Stimulated activated CD4-positive, alpha-beta T cell treated with anti-CD3 and anti-CD28 coated beads, TNF-alpha, amount 100 ng/mL, for 1 hour (primary cell): ENCODE measurements at places on chromosomes 6 and 20.

- no peak for DNase-seq
Observed at GRCh38 chr6:5315881-5316280, 54.6 kb downstream of the FARS2 start.

DNA sequence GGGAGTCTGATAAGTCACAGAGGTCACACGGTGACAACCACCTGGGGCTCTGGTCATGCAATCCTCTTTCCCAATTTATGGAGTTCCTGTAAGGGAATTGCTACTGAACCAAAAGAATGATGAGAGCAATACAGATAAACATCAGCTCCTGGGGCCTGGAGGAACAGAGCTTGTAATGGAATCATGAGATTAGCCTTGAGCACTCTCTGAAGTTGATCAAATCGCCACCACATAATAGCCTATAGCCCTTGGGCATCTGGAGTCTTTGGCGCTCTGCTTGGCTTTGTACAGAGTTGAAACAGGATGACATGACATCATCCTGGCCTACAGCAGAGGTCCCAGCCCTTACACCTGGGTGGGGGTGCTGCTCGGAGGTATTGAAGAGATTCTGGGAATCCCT, 154.3 kb upstream of the DTNBP1 start:
- DNase-seq = no peak

DNA sequence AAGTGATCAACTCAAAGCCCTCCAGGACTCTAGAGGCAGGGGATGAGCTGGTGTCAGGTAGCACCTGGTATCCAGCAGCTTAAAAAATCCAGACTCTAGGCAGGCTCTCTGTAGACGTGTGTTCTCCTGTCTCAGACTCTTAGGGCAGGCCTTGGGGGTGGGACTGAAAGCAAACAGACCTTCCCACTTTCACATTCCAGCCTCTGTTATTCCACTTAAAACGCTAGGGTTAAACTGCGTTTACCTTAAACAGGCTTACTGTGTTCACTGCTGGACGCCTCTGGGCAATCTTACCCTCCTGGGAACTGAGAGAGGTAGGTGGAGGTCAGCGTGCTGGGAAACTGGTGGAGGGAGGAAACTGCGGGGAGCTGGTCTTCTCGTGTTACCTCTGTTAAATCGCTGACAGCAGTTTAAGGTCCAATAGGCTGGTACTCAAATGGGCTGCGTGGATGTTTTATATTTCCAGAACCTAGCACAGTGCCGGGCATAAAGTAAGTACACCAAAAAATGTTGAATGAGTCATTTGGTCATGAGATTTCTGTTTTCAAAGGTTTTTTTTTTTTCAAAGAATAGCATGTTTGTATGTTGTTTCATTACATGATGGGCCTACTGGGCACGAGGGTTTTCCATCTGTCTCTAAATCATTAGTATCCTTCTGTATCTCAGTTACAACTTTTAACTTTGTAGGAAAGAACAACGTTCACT, at the start of gene GCNT2:
Gene GCNT2 (plus strand): TSS at position 248 of the 705 bp plus-strand sequence. CDS start 7,561 bp downstream, outside the sequence.
- no peak for DNase-seq

DNA sequence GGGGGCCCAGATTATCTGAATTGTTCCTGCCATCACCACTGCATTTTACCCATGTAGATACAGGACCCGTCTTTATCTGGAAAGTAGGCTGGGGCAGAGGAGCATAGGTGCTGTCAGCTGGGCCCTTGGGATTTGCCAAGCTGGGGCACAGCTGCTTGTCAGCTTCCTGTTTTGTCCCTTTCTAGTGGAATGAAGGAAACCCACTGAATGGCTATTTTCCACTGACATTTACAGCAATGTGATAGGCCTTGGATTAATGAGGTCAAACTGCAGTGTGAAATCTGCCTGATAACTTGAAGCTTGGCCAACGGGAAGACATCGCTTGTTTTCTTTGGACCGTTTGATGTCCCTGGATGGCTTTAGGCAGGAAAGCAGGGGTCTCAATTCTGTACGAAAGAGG, 6.7 kb downstream of the PPP1R16B start:
- no peak for DNase-seq

- no peak for DNase-seq
Observed at GRCh38 chr6:13059026-13059425, 269.3 kb downstream of the TBC1D7 start.

GRCh38 chr6:100457311-100457990, 7.3 kb downstream of the SIM1 start:
- DNase-seq = no peak

DNA sequence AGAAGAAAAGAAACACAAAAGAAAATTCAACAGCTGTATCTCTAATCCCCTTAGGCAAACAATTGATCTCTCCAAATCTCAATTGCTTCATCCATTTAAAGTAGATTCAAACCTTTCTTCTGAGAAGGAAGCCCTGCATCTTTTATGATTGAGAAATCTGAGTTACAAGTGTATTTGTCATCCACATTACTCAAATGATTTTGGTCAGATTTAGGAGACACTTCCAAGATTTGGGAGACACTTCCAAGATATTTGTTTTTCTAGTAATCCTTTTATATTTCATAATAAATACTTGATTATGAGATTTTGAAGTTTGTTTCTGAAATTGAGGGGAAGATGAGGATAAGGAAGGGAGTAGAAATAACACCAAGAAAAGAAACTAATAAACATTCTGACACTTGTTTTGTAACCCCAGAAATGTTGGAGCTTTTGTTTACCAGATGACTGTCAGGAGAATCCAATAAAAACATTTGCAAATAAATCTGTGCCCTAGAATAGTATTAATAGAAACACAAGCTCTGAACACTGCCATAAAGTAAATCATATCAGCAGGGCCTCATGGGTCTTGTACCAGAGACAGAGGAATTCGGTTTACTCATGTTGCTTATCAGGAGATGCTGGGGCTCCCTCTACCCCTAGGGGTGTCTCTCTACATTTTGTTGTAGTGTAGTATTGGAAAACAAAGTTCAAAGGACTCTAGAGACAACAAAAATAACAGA, 314.3 kb upstream of the NT5E start:
- no peak for DNase-seq

- DNase-seq = no peak
Observed at GRCh38 chr6:99836471-99836870, 157.6 kb downstream of the MCHR2 start.

DNA sequence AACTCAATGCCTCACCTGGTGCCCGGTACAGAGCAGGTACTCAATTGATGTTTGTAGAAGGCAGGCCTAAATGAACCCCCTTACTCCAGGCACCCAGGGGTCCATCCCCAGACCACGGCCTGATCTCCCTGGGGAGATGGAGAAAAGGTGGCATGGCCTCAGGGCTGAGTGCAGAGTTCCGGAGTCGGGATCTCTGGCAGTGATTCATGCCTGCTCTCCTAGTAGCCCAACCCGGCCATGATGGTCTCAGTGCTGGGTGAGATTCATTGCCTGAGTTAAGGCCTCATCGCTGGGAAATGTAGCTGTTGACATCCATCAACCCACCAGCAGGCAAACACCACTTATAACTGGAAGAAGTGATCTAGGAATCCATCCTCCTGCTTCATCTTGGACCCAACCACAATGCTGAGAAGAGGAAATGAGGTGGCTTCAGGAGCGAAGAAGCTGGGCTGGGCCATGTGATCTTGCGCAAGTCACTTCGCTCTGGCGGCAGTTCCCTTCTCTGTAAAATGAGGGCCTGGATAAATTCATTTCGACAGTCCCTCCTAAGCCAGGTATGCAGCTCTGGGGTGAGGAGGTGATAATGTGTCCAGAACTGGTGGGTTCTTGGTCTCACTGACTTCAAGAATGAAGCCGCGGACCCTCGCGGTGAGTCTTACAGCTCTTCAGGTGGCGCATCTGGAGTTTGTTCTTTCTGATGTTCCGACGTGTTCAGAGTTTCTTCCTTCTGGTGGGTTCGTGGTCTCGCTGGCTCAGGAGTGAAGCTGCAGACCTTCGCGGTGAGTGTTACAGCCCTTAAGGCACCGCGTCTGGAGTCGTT, 24.7 kb downstream of the ETV7 start:
- DNase-seq = no peak

DNA sequence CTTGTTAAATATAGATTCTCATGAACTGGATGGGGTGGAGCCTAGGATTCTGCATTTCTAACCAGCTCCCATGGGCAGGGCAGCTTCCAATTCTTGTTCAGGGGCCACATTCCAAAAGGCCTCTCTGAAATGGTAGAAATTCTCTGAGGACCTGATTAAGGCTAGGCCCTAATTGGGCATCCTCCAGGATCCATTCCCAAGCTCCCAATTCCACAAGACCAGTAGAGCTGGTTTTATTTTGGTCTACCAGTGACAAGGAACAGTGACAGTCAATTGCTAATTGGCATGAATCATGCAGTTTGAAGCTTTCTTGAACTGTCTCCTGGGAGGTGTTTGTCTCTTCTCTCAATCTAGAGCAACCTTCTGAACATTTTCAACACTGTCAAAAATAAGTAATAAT, 3.0 kb downstream of the THBD start:
- no peak for DNase-seq

- DNase-seq = no peak
Observed at GRCh38 chr6:33828764-33829731, 25.2 kb upstream of the MLN start.

- no peak for DNase-seq
Observed at GRCh38 chr20:12201289-12201991, 283.7 kb downstream of the BTBD3 start.

DNA sequence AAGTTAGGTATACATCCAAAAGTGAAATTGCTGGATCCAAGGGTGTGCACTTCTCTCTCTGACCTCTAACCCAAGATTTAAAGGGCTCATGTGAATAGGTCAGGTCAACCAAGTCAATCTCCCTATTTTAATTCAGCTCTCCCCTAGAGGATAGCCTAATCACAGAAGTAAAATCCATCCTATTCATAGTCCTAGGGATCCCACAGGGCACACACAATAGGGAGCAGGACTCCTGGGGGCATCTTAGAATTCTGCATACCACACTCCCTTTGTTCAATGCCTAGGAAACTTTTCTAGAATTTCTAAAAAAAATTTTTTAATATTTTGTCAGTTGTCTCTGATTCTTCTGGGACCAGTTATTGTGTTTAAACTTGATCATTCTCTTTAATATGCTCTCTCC, 35.1 kb downstream of the CST9L start:
- no peak for DNase-seq

DNA sequence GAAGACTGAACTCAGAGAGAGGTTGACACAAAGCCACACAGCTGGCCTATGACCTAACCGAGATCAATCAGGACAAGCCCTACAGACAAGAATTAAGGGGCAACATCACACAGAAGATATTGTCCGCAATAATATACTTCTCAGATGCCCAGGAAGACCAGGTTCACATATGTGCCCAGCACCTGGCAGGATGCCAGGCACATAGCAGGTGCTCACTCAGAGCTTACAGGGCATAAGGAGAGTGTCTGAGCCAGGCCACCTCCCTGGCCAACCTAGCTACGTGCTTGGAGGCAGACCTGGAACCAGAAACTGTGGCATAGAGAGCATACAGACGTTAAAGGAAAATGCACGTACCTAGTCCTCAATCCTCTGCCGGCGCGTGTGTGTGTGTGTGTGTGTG, 87.0 kb upstream of the LRFN2 start:
- DNase-seq = no peak

DNA sequence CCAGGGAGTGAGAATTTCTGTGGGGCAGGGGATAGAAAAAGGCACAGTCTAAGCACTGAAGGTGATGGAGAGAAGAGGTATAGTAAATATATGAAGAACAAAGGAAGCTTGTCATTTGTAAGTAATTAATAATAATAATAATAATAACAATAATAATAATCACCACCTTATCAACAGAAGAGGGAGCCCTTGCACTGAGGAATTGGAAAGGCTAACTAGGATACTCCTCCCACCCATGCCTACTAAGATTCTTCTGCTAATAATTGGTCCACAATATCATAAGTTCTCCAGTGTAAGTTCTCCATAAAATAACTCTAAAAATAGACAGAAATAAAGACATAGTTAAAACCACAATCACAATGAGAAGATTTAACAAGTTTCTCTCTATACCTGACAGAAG, 912 bp upstream of the OR12D3 start:
- no peak for DNase-seq

GRCh38 chr6:120556491-120556890, 777.8 kb downstream of the TBC1D32 start:
- no peak for DNase-seq

DNA sequence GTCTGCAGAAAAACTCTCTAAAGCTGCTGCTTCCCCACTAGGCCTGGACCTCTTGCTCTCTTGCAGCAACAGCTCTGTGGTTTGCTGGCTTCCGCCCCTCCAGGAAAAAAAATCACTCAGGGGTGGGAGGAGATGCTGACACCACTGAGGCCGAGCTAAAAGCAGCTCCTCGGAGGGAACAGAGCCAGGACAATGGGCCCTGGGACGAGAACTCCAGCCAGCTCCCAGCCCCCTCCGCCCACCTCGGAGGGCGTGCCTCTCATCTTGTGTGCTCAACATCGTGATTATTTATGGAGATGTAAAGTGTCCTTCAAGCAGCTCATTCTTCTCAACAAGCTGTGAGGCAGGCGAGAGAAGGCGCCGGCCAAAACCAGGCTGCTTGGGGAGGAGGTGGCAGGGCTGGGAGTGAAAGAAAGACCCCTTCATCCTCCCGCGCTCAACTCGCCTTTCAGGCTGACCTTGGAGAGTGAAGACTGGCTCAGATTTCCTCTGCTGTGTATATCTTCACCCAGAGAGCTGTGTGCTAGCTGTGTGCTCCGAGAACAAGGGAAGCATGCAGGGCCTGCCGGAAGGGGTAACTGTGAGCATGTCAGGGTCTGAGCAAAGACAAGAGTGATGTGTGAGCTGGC, 53.5 kb upstream of the LRFN2 start:
- no peak for DNase-seq

DNA sequence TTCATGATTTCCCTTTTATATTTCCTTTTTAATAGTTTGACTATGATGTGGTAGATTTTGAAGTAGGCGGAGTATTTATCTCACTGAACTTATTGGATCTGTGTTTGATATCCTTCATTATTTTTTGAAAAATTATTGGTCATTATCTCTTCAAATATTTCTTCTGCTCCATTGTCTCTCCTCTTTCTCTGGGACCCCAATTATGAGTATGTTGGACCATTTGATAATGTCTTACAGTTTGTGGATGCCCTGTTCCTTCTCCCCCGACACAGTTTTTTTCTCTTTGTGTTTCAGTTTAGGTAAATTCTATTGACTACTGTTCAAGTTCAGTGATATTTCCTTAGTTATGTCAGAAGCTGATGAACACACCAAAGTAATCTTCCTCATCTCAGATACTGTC, 49.4 kb upstream of the COL10A1 start:
- no peak for DNase-seq

- DNase-seq = no peak
Observed at GRCh38 chr6:170226647-170227046, 64.2 kb downstream of the DLL1 start.

GRCh38 chr6:111750753-111751673, 122.2 kb downstream of the FYN start:
- DNase-seq = no peak

GRCh38 chr20:51350941-51351631, 191.4 kb downstream of the NFATC2 start:
- no peak for DNase-seq

- no peak for DNase-seq
Observed at GRCh38 chr6:97586344-97586743, 303.3 kb upstream of the MMS22L start.
